Stimulated activated CD8-positive, alpha-beta memory T cell treated with anti-CD3 and anti-CD28 coated beads, Interleukin-7, amount 100 ng/mL, for 4 hours (primary cell): ENCODE measurements at places on chromosomes 2 and 18.

DNA sequence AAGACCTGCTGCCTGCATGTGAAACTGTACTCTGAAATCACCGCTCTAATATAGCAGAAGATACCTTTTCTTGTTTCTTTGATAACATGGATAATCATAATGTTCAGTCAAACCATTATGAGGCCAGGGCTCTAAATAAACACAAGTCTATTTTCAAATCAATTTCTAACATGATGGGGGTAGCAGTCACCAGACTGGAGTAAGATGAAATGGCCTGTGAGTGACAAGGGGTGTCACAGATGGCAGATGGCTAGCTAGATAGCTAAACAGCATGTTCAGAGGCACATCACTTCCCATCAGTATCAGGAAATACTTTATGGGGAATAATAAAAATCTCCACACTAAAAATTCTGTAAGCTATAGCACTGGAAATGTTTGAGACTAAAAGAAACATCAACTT, 14.0 kb downstream of the MBD2 start:
- DNase-seq: no peak

GRCh38 chr2:237403024-237403882, 10.7 kb downstream of the COL6A3 start:
- DNase-seq: no peak

DNA sequence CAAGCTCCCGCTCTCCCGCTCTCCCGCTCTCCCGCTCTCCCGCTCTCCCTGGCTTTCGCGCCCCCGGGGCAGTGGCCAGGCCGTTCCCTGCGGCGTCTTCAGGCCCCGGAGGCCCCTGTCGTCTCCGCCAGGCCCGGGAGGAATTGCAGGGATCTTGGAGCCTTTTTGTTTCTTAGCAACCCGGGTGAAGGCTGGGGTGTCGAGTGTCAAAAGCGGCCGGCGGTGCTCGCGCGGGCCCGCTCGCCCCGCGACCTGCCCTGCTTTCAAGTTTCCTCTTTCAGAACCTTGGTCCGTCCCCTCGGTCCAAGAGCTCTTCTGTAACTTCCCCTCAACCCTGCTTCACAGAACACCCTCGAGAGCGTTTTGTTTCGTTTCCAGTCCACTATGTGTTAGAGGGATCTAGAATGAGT, 1.4 kb downstream of the RNF138 start:
- DNase-seq: peak; percentile 19

DNA sequence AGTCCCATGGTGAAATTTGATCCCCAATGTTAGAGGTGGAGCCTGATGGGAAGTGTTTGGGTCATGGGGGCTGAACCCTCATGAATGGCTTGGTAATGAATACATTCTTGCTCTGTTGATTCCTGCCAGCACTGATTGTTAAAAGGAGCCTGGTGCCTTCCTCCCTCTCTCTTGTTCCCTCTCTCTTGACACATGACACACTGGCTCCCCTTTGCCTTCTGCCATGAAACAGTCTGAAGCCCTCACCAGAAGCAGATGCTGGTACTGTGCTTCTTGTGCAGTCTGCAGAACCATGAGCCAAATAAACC, 30.6 kb upstream of the EPC2 start:
- DNase-seq: no peak

DNA sequence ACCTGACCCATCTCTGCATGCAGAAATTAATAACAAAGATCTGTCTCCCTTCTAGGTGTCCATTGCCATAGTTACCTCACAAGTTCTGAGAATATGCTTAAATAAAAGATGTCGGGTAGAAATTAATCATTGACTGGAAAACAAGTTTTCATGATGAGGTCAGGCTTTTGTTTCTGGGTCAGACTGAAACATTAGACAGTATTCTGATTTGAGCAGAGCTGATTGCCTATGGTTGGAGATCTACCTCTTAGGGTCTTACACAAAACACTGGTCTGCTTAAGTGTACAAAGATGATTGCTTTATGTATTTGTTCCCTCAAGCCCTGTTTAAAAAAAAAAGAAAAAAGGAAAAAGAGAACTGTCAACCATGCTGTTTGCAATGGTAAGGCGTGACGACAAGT, 956.4 kb downstream of the CPS1 start:
- no peak for DNase-seq

DNA sequence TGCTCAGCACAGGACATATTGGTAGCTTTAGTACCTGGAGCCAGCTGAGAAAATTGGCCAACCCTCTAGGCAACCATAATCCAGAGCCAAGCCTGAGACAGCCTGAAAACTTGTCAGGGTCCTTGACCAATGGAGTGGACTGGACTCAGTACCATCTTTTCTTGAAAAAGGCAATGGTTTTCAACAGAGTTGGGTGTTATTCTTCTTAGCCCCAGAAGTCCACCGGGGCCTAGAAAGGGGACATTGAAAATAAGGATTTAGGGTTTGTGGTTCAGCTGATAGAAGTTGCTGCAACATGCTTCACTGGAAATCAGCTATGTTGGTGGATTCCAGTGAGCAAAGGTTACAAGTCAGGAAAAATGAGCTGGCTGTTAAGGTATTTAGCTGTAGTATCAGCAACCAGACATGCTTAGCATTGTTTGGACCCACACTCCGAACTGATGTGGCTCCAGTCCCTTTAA, 22.1 kb upstream of the CNOT11 start:
- DNase-seq: no peak

- no peak for DNase-seq
Observed at GRCh38 chr2:132651115-132652045, 18.6 kb downstream of the LYPD1 start.
